ENCODE measurements at places on chromosomes 4 and X.

GRCh38 chr4:1604181-1604705, 79.9 kb downstream of the FAM53A start:
- no peak for DNase-seq

DNA sequence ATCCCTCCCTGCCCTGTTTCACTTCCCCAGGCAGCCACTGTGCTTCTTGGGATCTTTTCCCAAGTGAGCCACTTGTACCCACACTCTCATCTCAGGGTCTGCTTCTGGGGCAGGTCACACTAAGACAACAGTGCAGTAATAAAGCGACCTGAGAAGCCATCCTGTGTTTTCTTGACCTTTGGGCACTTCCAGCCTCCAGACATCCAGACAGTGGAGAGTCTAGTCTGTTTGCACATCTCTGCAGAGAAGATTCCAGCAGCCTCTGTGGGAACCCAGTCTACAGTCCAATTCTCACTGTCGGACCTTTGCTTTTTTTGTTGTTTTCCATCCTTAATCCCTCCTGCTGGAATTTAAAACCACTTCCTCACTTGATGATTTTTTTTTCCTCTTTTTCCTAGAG, 50.3 kb upstream of the ATP6AP2 start:
- no peak for DNase-seq

DNA sequence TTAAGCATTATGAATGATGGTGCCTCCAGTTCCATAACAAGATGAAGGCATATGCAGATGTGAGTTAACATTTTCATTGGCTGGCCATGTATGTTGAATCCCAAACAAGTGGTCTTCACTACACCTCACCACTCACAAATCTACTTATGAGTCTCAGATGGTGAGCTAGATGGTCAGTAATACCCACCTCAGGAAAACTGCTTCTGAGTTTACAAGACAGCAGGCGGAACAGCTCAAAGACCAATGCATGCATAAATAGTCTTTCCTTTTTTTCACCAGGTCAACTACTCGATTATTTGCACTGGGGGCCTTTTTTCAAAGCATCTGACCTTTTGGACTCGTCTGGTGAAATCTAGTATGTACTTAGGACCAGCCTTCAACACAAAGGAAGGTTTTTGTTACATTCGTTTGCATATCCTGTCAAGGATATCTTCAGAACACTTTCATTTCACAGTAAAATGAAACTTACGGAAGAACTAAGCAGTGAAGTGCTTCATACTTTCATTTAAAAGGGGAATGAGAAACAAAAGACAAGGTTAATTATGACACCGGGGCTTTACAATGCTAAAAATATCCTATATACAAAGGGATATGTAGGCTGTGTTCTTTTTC, 23.1 kb upstream of the TLR7 start:
- DNase-seq, result no peak

GRCh38 chr4:52407545-52407944, 251.6 kb downstream of the USP46 start:
- DNase-seq, result no peak

DNA sequence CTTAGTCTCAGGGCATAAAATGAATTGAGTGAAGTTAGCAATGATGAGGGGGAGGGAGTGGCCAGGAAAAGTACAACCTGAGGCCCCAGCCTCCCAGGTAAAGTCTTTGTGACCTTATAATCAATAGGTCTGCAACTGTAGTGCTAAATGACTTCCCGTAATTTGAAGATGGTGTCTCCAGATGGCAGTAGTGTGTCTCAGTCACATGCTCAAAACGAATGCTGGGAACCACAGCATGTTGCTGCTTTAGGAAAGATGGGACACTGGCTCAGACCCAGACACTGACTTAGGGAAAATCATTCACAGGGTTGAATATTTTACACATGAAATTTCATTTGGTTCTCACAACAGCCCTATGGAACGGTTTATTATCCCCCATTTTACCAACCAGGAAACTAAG, 10.3 kb downstream of the SRPX2 start:
- no peak for DNase-seq

GRCh38 chrX:121336831-121337421, 289.5 kb downstream of the GLUD2 start:
- DNase-seq, result no peak

- DNase-seq, result no peak
Measured at GRCh38 chr4:156628858-156629257, 342.7 kb downstream of the PDGFC start.

DNA sequence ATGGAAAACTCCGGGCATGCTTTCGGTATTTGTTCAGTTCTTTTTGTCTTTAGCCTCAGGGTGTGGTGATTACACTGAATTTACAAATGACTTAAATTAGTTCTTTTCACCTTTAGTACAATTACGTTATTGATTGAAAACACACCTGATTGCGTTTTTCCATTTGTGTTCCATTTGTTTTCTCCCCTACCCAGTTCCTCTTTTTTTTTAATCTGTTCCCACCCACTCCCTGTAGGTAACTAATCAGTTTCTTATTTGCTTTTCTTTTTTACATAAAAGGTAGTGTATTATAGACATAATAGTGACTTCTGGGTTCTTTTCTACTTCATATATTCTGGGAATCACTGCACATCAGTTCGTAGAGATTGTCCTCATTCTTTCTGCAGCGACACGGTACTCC, 53.4 kb downstream of the TNIP2 start:
- DNase-seq, result no peak

DNA sequence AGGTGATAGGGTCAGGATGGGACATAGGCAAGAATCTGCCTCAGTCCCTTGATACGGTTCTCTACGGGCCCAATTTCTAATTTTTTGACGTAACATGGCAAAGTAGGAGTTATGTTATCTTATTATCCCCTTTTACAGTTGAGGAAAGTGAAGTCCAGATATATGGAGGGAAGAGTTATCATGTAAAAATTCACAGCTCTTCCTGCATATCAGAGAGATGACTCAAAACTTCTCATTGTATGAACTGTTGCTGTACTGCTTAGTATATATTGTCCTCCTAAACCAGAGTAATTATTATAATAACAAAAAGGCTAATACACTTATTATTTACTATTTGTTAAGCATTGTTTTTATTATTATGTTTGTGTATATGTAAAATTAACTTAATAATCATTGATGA, 260.5 kb upstream of the IGFBP7 start:
- no peak for DNase-seq

GRCh38 chrX:120749141-120749846, 119.4 kb upstream of the C1GALT1C1 start:
- no peak for DNase-seq

DNA sequence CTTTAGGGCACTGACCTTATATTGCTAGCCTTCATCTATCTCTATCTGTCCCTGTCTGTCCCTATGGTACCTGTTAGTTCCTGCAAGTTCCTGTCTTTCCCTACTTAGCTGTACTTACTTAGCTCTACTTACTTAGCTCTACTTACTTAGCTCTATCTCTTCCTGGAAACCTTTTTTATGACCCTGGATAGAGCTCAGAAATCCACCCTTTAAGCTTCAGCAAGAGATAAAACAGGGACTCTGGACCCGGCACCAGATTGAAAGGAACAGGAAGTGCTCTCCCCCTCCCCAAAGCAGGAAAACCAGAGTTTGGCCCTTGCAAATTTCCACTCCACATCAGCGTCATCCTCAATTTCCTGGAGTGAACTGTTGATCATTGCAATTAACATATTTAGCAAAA, 12.3 kb upstream of the IL9R start:
- no peak for DNase-seq

GRCh38 chr4:86670756-86671155, 76.6 kb downstream of the PTPN13 start:
- DNase-seq, result no peak

DNA sequence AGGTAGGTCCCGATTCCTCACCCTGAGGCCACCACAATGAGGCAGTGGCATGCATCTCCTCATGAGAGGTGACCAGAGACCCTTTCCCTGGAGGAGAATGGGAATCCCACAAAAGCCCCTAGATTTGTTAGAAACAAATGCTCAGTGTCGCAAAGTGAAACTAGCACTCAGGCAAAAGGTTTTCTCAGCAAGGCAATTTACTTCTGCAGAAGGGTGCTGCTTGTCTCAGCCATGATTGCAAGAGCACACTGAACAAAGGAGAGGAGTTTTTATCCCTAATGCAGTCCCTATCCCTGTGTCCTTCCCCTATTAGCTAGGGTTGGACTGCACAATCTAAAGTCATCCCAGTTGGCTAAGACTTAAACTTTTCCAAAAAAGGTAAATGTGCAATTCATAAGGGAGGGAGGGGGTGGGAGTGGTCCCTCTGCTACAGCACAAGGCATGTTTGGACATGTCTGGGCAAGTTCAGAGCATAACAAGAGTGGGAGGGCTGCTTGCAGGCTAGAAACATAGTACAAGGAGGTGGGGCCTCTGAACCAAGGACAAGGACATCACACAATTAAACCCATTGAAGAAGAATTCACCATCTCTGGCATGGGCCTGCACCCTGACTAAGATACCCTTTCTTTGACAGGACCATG, 185.3 kb downstream of the CCNG2 start:
- DNase-seq, result no peak

DNA sequence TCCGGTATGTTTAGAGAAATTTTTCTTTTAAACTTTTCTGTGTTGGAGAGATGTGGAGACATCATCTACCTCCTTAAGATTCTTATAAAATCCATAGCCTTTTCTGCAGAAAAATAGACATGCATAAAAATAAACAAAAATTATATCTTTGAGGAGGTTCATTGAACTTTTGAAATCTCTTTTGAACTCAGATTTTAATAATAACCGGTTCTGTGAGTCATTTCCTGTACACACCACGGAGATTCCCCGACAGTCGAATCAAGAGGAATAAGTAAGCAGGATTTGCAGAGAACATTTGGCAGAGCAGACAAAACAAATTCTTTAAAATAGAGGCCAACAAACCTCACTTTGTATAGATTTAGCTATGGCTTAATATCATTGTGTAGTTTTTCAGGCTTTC, 918.7 kb upstream of the POU3F4 start:
- no peak for DNase-seq

GRCh38 chr4:74197080-74197479, 39.2 kb downstream of the MTHFD2L start:
- DNase-seq, result no peak

DNA sequence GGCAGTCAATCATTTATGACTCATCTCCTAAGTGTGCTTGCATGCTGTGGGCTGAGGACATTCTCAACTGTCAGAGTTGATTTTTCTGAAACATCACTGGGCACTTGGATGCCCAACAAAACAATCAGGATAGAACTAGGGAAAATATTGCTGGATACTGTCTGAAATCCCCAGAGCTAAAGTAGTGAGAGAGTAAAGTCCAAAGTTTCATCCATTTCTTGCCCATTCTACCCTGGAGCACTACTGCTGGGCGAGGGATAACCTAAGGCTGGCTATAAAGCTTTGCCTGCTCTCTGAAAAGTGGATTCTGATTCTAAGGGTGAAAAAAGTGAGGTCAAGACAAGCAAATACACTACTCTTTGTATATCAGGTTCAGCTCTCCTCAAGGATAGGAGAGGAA, 279.6 kb upstream of the EDA2R start:
- no peak for DNase-seq

DNA sequence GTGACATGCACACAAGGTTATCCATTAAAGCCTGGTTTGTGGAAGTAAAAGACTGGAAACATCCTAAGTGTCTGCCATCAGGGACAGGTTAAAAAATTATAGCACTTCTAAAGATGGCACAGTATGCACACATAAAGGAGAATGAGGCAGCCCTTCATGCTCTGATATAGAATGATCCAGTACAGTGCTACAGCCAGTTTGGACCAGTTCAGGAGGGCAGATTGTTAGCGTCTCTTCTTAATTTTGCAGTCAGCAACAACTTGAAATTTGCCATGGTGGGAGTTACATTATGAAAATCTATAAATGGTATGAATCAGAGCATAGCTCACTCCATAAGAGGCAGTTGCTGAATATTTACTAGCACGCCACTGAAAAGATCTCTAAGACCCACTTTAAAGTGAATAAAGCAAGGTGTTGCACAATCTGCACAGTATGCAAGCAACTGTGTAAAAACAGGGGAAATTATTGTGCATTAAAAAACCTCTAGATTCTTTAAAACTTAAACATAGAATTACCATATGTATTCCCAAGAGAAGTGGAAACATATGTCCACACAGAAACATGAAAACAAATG, 20.3 kb upstream of the SOD3 start:
- DNase-seq, result no peak

DNA sequence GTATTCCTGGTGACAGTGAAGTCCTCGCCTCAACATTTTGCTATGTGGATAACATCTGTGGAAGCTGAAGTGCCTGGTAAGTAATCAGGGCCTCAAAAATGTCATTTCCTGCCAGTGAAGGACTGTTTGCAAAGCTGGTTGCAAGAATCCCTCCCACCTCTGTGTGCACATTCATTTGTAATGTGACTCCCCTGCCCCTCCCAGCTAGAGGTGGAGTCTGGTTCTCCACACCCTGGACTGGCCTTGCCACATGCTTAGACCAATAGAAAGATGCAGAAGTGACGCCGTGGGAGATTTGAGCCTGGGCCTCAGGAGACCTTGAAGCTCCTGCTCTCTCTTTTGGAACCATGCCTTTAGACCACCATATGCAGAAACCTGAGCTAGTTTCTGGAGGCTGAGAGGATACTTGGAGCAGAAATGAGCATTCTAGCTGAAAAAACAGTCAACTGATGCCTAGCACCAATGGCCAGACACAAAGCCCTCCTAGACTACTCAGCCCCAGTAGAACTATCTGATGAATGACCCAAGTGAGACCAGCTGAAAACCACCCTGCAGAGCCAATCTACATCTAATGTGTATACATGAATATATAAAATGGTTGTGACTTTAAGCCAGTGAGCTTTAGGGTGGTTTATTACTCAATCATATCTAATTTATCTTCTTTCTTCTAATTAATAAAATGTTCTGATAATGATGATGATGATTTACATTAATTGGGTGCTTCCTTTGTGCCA, 47.8 kb upstream of the CRMP1 start:
- DNase-seq, result no peak

DNA sequence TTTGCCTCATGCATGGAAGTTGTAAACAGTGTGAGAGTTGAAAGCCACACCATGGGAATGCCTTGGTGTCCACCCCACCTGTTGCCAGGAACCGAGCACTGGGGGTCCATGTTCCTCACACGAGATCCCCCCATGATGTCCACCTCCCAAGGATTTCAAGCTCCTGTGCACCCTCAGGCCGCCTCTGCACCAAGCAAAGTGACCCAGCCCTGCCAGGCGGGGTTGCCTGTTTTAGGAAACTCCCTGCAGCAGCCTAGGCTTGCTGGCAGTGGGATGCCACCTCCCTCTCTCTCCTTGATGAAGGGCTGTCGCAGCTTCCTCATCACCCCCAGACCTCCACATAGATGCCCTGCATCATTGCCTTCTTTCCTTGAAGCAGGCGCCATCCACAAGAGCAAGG, 82.8 kb downstream of the GPR143 start:
- DNase-seq, result no peak

GRCh38 chrX:22300130-22300529, 27.4 kb downstream of the CBLL2 start:
- no peak for DNase-seq

GRCh38 chrX:107541244-107541643, 87.1 kb upstream of the PRPS1 start:
- no peak for DNase-seq

All from T follicular helper cell (primary cell).